ENCODE measurements at places on chromosomes 5 and 9.

DNA sequence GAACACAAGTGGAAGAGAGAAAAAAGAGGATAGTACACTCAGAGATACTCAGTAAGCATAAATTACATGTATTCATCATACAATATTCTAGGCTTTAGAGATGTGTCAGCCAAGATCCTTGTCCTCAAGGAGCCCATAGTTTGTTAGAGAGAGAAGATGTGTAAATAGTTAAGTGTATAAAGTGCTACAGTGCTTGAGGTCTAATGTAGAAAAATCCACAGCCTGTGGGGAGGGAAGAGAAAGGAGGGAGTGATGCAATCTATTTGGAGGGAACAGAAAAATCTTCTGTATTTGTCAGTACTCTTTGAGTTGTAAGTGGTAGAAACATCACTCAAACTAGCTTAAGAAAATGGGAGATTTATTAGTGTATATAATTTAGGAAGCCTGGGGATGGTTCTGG is 81.9 kb downstream of the PALM2AKAP2 start:
- DNase-seq, result no peak

GRCh38 chr5:55638455-55638854 is 73.7 kb downstream of the SLC38A9 start:
- peak; percentile 81 for DNase-seq

DNA sequence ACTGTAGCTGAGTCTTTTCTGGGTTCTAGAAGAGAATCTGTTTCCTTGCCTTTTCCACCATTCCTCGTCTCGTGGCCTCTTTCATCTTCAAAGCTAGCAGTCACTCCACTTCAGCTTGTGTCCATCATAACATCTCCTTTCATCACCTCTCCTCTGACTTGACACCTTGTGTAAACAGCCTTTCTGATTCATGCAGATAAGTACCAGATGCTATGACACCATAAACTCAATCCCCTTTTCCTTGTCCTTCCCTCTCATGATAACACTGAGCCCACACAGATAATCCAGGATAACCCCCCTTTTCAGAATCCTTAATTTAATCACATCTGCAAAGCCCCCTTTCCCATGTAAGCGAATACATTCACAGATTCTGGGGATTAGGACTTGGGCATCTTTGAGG is 95.5 kb downstream of the SNX24 start:
- no peak for DNase-seq

- DNase-seq, result no peak
Measured at GRCh38 chr5:134813827-134814226, 31.9 kb upstream of the C5orf24 start.

DNA sequence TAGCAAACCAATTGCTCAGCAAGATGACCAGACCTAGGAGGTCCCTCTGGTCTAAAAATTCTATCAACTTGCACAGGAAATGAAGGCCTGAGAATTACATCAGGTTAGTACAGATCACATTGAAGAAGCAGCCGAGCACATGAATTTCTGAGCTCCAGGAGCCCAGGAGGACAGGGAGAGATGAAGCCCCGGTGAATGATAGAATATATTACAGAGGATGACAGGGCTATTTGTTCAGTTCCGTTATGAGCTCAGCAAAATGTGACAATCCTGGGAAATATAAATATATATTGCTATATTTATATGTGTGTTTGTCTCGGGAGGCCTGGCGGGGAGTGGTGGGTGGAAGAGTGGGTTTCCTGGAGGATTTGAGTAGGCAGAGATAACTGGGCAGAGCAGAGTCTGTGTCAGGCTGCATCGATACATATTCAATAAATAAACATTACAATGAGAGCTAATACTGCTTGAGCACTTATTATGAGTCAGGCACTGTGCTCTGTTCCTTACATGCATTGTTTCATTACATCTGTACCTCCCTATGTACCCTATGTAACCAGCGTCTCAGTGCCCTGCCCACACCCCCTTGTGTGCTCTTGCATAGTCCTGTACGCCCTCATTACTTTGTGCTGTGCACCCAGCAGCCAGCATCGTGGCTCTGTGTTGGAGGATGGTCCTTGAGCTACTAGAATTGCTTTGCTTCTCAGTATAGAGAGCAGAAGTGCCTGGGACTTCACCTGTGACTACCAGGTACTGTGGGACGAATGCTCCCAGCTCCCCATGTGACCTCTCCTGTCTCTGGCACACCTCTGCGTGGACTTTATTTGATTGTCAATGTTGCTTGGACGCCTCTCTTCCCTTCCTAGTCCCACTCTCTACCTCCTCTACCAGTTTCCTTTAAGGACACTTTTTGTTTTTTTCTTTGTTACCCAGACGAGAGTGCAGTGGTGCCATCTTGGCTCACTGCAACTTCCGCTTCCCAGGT is 58.1 kb upstream of the KLF9 start:
- peak; percentile 51 for DNase-seq

- no peak for DNase-seq
Measured at GRCh38 chr5:17219006-17219422, 1.6 kb downstream of the BASP1 start.

DNA sequence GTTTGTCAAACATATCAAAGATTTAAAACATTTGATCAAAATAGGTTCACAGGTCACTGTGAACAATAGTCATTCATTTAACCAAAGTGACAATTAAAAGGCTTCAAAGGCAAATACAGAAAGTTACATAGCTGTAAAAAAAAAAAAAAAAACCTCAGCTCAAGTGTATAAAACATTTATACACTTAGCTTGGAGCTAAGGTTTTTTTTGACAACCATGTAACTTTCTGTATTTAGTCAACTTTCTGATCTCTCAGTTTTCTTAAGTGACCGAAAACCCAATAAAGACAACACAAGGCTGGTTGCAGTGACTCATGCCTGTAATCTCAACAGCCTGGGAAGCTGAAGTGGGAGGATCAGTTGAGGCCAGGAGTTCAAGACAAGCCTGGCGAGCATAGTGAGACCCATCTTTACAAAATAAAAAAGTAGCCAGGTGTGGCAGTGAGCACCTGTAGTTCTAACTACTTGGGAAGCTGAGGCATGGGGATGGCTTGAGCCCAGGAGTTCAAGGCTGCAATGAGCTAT is 16.4 kb upstream of the UBTD2 start:
- DNase-seq, result peak; percentile 83

GRCh38 chr5:53418826-53419658 is 61.4 kb upstream of the FST start:
- peak; percentile 97 for DNase-seq

DNA sequence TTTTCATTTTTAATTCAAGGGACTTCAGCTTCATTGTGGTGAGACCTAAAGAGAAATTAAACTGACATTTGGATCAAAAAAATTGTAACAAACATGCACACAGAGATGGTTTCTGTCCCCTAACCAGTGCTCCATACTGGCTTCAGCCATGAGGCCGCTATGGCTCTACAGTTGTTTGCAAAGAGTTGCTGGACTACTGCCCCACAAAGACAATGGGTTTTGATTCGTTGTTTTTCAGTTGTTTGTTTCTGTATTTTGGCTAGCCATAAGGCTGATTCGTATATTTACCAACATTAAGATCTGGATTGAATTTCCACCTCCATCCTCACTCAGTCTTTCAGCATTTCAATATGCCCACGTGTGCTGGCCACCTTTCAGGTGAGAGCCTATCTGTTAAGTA is 163.7 kb upstream of the KIF2A start:
- no peak for DNase-seq

DNA sequence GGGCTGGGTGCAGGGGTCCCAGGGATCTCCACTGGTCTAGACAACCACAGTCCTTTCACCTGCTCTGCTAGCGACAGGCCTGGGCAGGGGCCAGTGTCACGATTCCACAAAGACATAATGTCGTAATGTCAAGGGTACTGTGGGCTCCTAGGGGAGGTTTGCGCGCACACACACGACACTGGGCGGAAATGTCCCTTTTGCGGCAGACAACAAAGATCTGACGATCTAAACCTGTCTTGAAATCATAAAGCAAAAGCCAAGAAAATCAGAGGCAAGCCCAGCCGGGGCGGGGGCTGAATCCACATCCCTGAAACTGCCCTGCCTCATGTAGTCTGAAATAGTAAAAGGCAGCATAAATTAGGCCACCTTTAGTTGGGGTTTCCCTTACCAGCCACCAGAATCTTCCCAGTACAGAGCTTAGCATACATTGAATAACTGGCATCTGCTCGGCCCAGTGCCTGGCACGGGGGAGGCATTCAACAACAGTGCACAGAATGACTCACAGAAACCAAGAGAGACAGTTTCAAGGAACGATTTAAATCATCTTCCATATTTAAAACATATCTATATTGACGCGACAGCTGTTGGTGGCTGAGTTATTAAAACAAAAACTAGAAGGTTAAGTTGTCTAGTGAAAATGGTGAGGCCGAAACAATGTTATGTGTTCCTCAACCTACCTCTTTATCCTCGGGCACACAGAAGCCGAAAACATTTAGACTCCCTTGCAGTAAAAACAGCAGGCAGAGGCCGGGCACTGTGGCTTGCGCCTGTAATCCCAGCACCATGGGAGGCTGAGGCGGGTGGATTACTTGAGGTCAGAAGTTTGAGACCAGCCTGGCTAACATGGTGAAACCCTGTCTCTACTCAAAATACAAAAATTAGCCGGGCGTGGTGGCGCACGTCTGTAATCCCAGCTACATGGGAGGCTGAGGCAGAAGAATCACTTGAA is 151.0 kb downstream of the MYO10 start:
- DNase-seq, result peak; percentile 34

DNA sequence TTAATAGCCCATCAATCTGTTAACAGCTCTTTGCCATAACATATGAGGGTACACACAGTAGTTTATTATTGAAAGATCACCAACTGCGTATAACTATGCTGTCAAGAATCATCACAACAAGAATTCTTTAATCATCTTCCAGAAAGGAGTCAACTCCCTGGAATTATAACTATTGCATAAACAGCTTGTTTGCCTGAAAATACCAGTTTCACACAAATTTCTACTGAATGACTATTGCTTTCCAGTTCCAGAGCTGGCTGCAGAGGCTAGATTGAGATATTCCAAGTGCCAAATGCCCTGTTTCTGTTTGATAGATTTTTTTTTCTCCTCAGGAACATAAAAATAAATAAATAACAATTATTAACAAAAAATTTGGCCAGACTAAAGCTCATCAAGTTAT is 444.7 kb downstream of the TLE1 start:
- peak; percentile 69 for DNase-seq

DNA sequence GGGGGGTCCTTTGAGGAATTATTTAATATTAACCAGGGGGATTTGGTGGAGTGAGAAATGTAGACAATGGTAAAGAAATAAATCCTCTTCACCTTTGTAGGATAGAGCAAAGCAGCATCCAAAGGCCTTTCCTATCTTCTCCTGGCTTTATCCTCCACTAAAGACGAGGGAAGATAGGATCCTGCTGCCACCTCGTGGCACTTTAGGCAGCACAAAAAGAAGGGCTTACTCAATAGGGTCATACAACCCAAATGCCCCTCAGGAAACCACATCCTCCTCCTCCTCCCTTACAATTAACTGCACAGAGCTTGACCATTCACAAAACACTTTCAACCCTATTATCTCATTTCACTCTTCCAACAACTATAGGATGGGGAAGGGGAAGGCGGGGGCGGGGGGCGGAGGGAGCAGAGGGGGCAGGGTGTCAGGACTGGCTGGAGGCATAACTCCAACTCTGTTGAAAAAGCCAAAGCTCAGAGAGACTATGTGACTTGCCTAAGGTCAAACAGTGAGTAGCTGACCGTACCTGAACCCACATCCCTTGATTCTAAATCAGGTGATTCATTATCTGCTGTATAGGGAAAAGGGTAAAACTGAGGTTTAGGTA is 45.4 kb upstream of the MYOT start:
- DNase-seq, result peak; percentile 36

DNA sequence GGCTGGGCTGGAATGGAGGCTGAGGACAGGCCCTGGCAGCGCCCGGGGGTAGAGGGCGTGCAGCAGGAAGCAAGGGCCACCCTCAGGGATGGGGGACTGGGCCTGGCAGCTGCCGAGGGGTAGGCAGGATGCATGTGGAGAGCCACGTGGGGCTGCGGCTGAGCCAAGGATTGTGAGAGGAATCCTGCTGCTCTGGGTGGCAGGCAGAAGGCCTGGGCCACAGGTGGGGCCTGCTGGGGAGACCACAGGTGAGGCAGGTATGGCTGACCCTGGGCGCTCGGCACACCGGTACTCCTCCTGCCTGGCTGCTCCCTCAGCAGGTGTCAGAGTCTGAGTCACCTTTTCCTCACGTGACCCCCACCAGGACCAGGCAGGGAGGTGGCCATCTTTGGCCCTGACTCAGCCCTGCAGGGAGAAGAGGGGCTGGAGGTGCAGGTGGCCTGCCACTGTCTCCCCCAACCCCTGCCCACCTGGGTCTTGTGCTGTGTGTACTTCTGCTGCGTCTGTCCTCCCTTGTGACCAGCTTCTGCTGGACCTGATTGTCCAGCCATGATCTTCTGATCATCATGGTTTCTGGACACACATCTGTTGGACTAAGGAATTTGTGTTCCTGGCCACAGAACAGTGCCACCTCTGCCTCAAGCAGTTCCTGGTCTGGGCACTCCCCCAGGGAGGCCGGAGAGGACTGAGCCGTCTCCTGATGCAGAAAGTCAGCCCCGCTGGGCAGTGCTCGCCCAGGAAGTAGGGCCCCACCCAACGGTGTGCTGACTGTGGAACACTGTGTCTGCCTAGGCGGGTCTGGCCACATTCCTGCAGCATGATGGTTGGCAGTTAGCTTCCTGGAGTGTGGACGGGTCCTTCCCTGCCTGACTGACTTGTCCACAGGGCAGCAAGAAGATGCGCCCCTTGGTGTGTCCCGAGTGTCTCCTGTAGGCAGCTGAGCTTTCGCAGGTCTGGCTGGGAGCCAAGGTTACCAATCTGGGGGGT is 6.4 kb downstream of the ARRDC1 start:
- DNase-seq, result peak; percentile 82

- peak; percentile 61 for DNase-seq
Measured at GRCh38 chr5:150538007-150538917, 30.3 kb downstream of the NDST1 start.

DNA sequence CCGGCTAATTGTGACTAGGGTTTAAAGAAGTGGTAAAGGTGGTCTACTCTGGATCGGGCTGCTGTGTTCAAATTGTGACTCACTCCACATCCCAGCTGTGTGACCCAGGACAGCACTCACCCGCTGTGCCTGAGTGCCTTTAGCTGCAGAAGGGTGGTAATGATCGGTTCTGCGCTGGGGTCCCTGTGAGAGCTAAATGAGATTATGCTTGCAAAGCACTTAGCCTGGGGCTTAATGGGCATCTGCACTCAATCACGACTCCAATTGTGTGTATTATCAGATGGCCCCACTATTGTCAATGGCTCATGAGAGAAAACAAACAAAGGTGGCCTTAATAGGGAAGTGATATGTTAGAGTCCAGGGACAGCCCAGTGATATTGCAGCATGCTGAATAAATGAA is 25.1 kb upstream of the TBC1D2 start:
- DNase-seq, result no peak

- DNase-seq, result no peak
Measured at GRCh38 chr9:78939311-78940065, 632.3 kb upstream of the TLE4 start.

DNA sequence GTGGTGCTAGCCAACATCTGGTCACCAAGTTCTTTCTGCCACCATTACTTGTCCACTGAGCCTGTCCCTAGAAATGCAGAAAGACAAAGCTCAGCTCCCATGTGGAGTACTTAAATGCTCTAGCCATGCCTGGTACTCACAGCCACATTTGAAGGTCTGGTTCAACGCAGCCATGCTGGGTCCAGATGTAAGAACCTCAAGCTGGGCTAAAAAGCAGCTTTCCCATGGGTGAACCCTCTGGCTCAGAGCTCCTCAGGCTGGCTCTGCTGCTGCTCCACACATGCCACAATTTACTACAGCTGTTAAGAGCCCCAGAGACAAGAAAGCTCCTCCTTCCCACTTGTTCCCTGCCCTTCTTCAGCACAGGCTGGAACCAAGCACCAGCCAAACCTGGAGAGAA is 97.1 kb upstream of the LRRTM2 start:
- no peak for DNase-seq
